ENCODE measurements at places on chromosomes 3 and 15.

GRCh38 chr3:140408252-140408651 lies 269.6 kb upstream of the TRIM42 start:
- DNase-seq, result no peak

- DNase-seq, result no peak
These were observed 59.0 kb downstream of the CYP19A1 start for GRCh38 chr15:51279391-51279790.

- no peak for DNase-seq
These were observed 115.7 kb downstream of the MBNL1 start for GRCh38 chr3:152384412-152384811.

DNA sequence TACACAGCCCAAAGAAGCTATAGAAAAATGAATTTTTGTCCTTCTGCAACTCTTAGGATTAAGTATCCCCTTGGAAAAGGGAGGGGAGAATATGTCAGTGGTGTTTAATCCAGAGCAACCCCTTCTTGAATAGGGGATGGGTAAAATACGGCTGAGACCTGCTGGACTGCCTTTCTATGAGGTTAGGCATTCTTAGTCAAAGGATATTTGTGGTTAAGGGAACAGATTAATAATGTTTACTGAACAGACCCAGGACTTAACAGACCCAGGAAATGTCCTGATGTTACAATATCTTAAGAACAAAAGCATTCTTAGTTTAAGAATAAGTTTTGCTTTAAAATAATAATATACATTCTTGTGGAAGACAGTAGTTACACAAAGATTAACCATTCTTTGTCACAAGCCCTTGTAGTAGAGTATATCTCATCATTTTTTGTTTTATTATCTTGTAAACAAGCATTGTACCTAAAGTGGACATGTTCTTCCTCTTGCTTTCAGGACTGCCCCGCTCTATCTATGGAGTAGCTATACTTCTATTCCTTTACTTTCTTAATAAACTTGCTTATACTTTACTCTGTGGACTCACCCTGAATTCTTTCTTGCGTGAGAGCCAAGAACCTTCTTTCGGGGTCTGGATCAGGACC lies 43.8 kb upstream of the B3GALNT1 start:
- DNase-seq, result no peak

DNA sequence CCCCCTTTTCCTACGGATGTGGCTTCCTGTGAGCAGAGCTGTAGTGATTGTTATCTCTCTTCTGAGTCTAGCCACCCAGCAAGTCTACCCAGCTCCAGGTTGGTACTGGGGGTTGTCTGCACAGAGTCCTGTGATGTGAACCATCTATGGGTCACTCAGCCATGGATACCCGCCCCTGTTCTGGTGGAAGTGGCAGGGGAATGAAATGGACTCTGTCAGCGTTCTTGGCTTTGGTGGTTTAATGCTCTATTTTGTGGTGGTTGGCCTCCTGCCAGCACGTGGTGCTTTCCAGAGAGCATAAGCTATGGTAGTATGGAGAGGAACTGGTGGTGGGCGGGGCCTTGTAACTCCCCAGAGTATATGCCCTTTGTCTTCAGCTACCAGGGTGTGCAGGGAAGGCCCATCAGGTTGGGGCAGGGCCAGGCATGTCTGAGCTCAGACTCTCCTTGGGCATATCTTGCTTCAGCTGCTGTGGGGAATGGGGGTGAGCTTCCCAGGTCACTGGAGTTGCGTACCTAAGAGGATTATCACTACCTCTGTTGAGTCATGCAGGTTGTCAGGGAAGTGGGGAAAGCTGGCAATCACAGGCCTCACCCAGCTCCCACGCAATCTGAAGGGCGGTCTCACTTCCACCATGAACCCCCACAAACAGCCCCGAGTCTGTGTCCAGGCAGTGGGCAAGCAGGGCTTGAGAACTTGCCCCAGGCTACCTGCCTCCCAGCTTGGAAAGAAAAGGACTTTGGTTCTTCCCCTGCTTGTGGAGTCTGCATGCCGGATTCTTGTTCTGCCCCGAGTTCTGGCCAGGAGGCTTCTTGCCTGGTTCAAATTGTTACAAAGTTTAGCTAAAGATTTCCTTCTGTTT lies 9.0 kb upstream of the ADGRG7 start:
- DNase-seq, result no peak

Data from CD4-positive, alpha-beta T cell treated with Interferon gamma for 1 hour (primary cell).